CD4-positive, alpha-beta T cell treated with Interleukin-10 for 1 hour (primary cell): ENCODE measurements at places on chromosomes 12 and 14.
A peak's percentile ranks its signal among the peaks of the same experiment; 100 is the strongest.

GRCh38 chr12:22287776-22288621 is 46.5 kb downstream of the ST8SIA1 start:
- peak; percentile 15 for DNase-seq

DNA sequence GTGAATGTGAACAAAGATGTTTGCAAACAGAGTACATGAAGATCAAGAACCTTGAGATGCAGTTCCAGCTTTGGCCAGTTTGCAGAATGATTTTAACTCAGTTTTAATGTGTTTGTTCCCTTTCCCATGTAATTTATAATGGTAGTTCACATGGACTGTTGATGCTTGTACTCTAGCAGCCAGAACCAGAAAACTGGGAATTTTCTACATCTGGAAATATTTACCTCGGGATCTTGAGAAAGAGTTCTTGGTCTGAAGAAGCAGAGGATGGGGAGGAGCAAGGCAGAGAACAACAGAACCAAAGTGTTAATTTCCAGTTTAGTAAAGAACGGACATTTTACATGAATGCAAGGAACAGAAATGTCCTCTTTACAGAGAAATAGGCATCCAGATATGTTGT is 37.0 kb upstream of the PMCH start:
- no peak for DNase-seq

DNA sequence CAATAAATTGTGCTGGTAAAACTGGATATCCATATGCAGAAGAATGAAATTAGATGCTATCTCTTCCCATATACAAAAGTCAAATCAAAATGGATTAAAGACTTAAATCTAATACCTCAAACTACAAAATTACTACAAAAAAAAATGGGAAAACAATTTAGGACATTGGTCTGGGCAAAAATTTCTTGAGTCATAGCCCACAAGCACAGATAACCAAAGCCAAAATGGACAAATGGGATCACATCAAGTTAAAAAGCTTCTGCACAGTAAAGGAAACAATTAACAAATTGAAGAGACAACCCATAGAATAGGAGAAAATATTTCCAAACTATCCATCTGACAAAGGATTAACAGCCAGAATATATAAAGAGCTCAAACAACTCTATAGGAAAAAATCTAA is 264.6 kb downstream of the NUAK1 start:
- DNase-seq: no peak

DNA sequence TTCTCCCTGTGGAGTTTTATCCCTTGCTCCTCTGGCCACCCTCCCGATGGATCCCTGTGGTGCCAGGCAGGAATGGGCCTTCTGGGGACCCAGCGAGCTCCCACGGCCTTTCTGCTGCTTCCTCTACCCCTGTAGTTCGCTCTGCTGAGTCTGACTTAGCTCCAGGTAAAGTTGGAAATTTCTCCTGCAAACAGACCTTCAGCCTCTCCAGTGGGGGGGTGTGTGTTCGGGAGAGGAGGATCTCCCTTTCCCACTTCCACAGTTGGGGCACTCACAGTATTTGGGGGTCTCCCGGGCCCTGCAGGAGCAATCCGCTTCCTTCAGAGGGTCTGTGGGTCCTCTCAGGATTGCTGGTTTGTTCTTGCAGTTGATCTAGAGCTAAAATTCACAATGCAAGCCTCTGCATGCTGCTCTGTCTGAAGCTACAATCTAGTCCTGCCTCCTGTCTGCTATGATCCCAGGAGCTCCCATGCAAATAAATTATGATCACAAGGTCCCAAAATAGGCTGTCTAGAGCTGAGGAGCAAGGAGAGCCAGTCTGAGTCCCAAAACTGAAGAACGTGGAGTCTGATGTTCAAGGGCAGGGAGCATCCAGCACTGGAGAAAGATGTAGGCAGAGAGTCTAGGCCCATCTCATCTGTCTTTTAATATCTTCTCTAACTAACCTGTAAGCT is 18.3 kb downstream of the MTRFR start:
- DNase-seq: no peak

DNA sequence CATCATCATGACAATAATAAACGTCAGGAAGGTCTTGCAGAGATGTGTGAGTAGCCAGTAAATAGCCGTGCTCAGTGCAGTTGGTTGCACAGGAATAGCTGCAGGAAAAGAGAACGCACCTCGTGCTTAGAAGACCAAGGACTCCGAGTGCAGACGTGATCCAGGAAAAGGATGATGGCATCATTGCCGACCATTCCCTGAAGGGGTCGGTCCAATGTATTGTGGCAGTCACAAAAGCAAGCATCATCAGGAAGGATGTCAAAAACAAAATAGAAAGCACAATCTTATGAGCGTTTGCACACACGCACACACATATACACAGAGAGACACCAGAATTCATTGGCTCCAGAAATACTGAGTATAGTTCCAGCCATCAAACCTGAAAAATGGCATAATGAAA is 12.8 kb downstream of the DUSP6 start:
- no peak for DNase-seq

- no peak for DNase-seq
These were observed 9.7 kb upstream of the PTGER2 start for GRCh38 chr14:52304248-52304904.

DNA sequence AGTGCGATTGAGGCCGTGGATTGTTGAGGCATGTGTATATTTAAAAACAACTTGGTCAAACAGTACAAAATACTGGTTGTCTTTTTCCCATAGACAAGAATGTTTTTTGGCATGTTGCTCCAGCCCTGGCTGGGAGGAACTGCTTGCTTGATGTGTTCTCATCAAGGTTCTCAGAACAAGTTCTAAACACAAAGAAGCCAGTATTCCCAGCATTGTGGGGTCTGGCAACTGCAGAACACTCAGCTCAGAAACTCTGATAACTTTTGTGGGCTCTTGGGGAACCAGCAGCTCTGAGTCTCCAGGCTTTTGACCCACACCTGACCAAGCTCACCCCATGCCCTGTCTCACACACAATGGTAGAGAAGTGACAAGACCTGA is 27.1 kb upstream of the DICER1 start:
- no peak for DNase-seq

- no peak for DNase-seq
These were observed 567.5 kb downstream of the TRHDE start for GRCh38 chr12:72839696-72840095.

GRCh38 chr12:68538726-68539614 is 71.7 kb upstream of the RAP1B start:
- DNase-seq: peak; percentile 77

DNA sequence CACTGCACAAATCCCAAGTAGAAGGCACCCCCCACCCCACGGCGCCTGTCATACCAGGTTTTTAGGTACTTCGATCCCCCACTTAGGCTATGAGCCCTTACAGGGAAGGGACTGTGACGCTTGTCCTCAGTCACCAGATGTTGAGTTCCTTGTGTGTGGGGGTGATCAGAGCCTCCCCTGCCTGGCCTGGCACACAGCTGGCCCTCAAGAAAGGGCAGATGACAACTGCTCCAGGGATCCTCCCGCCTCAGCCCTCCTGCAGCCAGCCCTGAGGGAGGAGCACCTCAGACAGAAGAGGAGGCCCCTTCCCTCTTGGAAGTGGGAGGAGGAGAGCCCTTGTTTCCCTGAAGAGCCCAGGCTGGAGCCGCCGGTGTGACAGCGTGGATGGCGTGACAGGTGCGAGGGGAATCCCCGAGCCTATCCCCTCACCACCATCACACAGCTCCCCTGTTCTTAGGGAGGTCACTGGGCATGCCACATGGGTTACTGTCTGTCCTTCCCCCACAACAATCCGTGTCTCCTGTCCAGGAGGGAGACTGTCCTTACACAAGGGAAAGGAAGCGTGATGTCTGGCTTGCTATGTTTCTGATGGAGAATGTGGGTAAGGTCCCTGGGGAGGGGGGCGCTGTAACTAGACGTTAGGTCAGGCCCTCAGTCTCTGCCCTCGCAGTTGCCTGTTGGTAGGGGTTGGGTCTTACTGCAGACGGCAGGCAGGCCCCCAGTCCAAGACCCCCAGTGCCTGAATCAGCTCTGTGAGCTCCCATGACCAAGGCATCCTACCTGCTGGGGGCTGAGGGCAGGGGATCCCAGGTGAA is 31.4 kb downstream of the P2RX4 start:
- no peak for DNase-seq

DNA sequence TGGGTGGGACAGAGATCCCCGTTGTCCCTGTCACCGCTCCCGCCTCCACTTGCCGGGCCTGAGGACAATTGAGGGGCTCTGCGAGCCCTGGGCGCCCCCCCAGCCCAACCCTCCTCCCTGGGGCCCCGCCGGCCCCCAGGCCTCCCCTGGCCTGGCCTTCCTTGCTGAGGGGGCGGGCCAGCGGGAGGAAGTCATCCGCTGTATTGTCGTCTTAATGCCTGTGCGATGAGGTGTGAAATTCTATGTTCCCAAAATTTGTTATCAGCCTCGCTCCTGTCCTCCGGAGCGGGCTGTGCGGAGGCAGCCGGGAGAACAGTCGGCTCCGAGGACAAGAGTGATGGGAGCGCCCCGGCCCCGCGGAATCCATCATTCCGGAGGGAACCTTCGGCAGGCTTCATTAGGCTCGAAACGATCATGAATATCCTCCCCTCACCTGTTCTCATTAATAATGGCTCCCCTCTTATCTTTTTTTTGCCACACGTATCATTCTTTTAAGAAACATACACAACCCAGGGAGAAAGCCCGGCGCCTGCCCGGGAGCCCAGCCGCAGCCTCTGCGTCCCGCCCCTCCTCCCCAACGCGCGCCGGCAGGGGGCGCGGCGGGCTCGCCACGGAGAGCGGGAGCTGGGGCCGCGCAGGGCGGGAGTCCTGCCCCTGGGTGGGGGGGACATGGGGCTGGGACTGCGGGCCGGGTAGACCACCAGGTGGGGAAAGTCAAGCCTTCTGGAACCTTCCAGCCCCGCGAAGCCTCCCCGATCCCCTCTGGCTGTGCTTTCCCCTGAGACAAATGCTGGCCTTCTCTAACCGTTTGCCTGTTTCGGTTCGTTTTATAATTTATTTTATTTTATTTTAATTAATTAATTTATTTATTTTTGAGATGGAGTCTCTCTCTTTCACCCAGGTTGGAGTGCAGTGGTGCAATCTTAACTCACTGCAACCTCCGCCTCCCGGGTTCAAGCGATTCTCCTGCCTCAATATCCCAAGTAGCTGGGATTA is 17.1 kb upstream of the DLK1 start:
- no peak for DNase-seq

DNA sequence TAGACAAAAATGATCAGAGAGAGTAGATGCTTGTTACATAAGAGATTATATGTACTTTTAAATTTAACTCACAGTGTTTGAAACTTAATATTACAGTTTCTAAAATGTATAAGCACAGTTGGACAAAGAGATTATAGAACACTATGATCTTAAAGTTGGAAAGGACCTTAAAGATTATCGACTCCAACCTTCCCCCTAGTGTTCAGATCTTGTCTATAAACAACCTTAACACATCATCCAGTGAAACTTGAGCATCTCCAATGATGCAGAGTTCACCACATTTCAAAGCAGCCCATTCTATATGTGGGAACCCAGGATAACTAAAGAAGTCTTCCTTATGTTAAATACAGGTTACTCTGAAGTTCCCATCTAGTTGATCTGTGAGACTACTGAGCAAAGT is 480.8 kb downstream of the RMST start:
- DNase-seq: no peak

DNA sequence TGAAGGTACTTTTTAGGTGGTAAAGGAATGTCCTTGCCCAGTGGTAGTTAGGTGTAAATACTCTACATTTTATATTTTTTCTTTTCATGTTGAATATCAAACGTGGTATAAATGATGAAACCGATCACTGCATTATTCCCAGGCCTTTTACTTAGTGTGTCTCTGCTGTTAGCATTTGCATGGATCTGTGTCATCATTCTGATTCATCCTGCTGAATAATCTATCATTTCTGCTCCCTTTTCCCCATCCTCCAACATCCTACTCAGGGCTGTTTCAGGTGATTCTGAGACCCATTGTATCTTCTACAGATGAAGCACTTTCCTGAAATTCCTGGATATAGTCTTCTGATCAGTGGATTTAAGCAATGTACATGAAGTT is 61.0 kb upstream of the PTHLH start:
- DNase-seq: no peak

- no peak for DNase-seq
These were observed 4.2 kb downstream of the LPAR5 start for GRCh38 chr12:6631549-6631961.
